Subcutaneous adipose tissue (tissue), 4 donors: ENCODE measurements at places on chromosomes 7 and 10. TPM values are rescaled to one million over a fixed set of nuclear protein-coding genes. Genes with fewer than 3 reads are reported as not detected.

APBB1IP gene
- 14.8 TPM for total RNA-seq

TUBB8 gene
- not detected for total RNA-seq

NPS gene
- not detected for total RNA-seq

STRIP2 gene
- 0.33 TPM for total RNA-seq
